Omental fat pad (tissue), 4 donors: ENCODE measurements at places on chromosomes 7 and 10. TPM values are rescaled to one million over a fixed set of nuclear protein-coding genes. Genes with fewer than 3 reads are reported as not detected.

DNA sequence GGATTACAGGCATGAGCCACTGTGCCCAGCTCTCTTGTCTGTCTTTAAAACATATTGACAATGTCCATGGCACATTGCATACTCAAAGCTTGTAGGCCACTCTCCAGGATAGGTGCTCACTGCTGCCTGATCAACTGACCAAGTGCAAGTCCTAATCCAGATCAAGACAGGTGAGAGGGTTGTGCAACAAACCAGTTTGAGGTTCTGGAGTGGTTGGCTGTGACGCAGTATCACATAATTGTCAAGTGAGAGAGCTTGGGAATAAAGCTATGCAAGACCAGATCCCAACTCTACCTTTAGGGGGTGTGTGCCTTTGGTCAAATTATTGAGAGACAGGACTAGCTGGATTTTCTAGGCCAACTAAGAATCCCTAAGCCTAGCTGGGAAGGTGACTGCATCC, 43.0 kb upstream of the OPN4 start:
- DNase-seq, result no peak

DNA sequence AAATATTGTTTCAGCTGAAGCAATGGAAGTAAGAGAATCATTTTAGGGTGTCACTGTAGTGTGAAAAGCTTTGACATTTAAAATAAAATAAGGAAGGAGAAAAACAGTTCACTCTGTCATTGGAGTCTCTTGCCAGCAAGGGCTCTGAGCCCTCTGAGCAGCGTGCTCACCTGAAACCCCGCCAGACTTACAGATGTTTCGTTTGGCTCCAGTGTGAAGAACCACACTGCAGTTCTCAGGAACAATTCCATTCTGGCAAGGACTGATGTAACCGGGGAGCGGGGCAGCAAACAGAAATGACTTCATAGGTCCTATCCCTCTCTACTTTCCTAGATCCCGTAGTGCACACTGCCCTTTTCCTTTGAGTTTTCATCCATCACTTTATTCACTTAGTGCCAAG, 164.3 kb downstream of the CELF2 start:
- DNase-seq, result no peak

- DNase-seq, result no peak
Observed at GRCh38 chr10:98097616-98098015, 36.8 kb upstream of the R3HCC1L start.

GRCh38 chr10:772227-772637, 82.8 kb upstream of the DIP2C start:
- no peak for DNase-seq

GRCh38 chr7:90686146-90686545, 90.0 kb downstream of the CDK14 start:
- no peak for DNase-seq

DNA sequence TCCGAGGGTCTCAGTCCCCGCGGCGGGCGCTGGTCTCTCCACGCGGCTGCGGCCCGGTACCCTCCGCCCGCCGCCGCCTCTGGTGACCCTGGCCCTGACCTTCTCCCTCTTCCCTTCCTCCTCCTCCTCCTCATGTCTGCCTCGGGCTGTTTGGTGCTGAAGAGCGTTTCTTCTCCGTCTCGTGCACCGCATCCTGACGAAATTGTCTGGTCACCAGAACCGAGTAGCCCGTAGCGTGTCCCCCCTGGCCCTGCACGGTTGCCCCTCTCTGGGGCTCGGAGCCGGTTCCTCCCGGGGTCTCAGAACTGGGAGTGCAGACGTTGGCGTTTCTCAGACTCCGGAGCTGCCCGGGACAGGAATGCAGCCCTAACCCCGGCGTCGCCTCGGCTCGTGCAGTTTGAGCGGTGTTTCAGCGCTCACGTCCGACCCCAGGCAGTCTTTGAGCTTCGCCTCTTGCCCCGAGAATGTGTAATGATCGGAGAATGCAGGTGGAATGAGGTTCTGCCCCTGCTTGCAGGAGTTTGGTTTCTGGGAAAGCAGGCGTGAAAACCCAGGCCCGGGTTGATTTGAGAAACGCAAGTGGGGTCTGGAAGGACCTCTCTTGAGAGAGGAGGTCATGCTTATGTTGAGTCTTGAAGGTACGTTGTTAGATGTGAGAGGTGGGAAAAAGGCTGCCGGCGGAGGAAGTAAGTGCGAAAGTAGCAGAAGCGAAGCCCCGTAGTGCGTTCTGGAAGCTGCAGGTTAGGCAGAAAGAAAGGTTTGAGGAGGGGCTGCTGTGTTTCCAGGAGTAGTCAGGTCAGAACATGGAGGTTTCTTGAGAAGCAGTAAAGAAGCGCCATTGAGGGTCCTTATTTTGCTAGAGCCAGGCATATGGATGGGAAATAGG, 743 bp downstream of the RBM17 start:
- DNase-seq, result no peak

DNA sequence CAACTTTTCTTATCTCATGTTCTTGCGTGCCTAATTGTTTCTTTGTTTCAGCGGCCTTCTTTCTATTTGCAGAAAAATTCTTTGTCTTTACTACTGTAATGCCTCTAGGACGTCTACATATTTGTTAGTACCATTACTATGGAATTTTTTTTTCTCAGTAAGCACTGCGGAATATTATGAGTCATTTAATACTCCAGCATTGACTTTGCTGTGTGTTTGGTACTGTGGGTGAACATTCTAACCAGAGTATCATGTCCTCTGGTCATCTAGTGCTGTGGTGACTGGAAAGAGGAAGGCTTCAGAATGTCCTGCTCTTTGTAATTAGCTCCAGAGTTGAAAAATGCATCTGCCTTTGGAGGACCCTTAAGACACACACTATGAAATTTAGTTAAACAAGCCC, 58.5 kb upstream of the FERD3L start:
- no peak for DNase-seq

DNA sequence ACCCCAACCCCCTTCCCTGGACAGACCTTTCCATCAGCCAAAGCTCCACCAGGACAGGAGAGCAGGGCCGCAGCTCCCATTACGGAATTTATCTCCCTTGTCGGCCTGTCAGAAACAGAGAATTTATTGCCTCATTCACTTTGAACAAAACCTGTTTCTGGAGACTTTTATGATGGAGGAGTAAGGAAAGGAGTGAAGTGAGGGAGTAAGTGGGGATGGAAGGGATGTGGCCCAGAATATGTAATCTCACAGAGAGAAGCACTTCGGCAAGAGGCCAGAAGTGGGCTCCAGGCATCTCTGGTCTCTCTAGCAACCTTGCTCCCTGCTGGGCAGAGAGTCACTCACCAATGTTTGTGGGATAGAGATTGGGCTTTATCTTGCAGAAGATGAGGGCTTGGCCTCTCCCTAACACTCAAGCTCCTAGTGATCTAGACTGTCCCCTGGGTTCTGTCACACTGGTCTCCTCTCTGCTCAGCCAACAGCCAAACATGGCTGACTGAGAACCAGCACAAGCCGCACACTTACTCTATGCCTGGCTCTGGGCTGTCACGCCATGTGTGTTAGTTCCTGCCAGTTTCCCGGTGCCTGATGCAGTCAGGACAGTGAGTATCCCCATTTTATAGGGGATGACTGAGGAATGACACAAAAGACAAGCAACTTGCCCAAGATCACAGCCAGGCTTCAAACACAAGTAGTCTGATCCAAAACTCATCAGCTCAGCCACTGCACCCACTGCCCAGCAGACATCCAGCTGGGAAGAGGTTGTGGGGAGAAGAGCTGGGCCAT, 149.4 kb upstream of the ZMIZ1 start:
- no peak for DNase-seq

GRCh38 chr7:19090526-19090925, 26.9 kb downstream of the TWIST1 start:
- DNase-seq, result no peak

DNA sequence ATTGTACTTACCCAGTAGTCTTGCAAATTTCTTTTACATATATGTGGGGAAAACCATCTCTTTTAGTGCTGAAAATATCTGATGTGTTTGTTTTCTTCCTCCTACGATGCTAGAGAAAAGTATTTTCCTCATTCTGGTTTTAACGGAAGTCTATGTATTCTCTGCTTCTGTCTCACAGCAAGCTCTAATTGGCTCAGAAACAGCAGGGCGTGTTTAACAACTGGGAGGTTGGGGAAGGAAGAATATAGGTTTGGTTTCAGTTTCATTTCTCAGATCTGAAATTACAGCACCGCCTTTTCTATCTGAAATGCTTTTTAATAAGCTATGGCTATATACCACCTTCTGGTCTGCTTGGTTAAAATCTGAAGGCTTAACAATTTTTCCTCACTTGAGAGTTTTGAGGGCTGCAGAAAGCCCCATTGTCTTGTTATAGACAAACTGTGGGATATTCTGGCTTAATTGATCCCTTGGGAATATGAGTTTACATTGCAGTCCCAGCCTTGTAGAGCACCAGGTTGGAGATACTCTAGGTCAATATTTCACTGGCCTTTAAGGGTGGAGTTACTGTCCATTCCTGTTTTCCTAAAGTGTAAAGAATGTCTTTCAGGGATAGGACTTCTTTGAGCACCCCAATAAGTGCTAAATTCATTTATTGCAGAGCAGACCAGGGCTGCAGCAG, at the start of gene SAMD9:
TSS of gene SAMD9 (minus strand) at position 128 of the 679 bp plus-strand sequence. CDS start 11,882 bp downstream, outside the sequence.
- no peak for DNase-seq

GRCh38 chr10:44102726-44103255, 282.1 kb downstream of the CXCL12 start:
- no peak for DNase-seq

DNA sequence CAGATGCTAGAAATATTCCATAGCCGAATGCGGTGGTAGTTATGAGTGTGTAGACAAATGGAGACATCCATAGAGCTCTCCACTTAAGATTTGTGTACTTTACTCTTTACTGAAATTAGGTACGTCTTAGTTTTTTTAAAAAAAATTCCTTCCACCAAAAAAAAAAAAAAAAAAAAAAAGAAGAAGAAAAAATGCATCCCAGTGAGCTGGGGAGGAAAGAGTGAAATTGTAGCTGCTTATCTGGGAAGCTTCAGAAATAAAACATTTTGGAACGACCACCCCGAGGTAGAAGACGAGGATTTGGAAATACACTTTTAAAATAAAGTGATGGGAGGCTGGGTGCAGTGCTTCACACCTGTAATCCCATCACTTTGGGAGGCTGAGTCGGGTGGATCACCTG, 53.8 kb downstream of the RGS10 start:
- DNase-seq, result no peak

- DNase-seq, result no peak
Observed at GRCh38 chr10:60096761-60097513, 190.6 kb upstream of the CCDC6 start.

GRCh38 chr10:20962165-20962564, 65.1 kb upstream of the NEBL start:
- DNase-seq, result no peak

DNA sequence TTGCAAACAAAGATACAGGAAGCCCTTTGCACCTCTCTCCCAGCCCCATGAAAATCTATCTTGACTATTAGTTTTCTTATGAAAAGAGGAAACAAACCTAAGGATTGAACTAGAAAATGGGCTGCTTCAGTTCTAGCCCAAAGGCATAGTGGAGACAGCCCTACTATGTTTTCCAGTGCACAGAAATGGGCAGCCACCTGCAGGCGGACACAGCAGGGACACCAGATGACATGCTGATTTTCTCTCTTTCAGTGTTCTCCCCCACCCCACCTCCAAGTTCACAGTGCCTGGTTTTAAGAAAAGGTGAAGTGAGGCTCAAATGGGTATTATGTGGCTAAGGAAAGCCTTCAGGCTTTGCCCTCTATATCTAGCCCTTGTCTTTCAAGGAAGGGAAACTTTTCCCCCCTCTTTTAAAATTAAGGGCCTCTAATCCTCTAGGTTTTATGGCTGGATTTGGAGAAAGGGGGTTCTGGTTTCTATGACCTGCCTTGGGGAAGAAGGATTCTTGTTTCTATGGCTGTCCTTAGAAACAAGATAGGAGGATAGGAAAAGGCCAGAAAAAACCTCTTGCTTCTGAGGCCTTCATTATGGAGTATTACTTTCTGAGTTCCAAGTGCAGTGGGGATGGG, 23.5 kb upstream of the DDX50 start:
- no peak for DNase-seq

- no peak for DNase-seq
Observed at GRCh38 chr7:102836977-102837376, 75.8 kb upstream of the LRRC17 start.

DNA sequence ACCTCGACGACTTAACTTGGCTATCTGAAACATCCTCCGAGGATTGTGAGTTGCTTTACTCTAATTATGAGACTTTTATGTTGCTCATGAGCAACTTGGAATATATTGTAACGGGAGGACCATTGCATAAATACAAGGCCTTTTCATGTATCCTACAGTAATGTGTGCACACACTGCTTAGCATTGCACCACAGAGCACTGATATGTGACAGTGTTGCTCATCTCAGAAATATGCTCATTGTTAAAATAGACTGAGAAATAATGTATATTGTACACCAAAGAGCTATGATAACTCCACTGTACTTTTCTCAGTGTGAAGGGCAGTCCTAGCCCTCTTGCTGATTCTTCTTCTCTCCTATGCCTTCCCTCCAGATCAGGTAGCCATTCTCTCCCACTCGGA, 102.8 kb upstream of the CDK13 start:
- no peak for DNase-seq

DNA sequence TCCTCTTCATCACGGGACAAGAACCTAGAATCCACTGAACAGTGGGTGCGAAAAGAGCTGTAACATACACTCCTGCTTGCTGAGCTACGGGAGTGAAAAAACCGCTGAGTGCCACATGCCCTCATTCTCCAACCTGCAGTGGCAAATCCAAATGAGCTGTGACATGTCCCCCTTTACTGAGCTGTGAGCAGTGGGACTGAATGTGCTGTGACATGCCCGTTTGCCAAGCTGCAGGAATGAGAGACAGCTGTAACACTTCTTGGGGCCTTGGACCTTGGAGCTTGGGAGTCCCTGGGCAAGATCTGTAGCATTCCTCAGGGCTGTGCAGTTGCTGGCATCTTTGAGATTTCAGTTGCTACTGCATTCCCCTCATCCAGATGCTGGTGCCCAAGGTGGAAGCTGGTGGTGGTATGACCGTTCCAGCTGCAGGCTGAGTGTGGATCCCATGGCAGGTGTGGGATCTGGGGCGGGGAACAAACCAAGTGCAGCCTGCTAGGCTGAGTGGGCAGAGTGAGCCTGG, 85.0 kb downstream of the TMEM106B start:
- no peak for DNase-seq

DNA sequence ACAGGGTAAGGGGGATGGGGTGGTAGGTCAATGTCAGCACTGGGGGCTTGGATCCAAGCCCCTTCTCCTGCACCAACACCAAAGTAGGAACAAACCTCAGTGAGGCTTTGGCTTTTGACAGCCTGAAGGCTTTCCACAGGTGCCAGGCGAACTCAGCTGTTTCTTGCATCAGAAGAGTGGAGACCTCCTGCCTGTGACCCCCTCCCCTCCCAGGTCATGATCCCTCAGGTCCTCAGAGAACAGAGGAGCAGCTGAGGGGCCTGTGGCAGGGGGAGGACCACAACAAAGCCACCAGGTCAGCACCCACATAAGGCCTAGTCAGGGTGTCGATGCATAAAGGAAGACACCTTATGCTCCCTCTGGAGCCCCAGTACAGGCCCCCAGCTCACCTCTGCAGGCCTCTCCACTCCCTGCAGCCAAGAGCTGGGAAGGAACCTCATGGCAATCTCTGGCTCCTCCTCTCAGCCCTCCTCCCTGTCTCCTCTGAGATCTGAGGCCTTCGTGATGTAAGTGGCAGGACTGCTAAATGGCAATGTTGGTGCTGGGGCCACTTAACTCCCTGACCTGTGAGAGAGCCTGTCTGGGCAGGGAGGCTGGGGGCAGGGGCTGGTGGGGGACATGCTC, 19.1 kb upstream of the PRRT4 start:
- no peak for DNase-seq

- no peak for DNase-seq
Observed at GRCh38 chr10:6309816-6310215, 107.1 kb downstream of the PFKFB3 start.

Gene CALD1
- 195 TPM for total RNA-seq

Gene ADCYAP1R1
- total RNA-seq, result 3.3 TPM

Gene GPR26
- total RNA-seq, result not detected

Gene METTL27
- total RNA-seq, result not detected

Gene PRLHR
- total RNA-seq, result not detected
